ENCODE measurements at places on chromosomes 1 and 21. TPM values are rescaled to one million over a fixed set of nuclear protein-coding genes. Genes with fewer than 3 reads are reported as not detected.

DNA sequence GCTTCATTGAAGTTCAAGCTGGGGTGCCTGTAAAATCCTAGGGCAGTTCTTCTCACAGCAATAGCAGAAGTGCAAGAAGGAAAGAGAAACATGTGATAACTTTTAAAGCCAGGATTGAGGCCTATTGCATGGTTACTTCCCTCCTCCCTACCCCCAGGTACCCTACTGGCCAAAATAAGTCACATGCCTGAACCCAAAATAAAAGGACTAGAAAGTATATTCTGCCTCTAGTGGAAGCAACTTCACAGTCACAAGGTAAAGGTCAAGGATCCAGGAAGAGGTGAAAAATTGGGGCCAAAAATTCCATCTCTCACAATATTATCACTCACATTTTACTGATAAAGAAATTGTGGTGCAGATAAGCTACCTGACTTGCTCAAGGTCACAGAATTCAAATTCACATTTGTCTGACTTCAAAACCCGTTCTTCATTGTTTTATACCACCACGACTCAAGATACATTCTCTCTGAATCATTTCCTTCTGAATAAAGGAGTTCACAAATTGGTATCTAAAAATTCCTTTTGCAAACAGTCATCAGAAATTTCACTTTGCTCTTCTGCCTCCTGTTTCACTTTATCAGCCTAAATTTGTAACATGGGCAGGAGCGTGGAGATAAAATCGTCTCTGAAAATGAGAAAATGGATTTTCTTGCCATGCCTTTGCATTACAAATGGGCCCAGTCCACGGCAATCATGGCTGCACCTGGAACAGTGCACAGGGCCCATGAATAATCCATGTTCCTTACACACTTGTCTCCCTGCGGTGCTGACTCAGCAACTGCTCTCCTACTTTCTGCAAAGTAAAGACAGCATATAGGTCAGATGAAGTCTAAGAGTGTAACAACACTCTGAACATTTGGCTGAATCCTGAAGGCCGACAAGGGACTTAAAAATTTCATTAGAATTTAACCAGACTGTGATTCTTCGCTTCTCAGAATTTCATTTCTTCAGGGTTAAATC, 485.3 kb upstream of the NFIA start:
- no peak for DNase-seq

- DNase-seq = no peak
Measured at GRCh38 chr1:116426401-116426800, 53.4 kb downstream of the ATP1A1 start.

DNA sequence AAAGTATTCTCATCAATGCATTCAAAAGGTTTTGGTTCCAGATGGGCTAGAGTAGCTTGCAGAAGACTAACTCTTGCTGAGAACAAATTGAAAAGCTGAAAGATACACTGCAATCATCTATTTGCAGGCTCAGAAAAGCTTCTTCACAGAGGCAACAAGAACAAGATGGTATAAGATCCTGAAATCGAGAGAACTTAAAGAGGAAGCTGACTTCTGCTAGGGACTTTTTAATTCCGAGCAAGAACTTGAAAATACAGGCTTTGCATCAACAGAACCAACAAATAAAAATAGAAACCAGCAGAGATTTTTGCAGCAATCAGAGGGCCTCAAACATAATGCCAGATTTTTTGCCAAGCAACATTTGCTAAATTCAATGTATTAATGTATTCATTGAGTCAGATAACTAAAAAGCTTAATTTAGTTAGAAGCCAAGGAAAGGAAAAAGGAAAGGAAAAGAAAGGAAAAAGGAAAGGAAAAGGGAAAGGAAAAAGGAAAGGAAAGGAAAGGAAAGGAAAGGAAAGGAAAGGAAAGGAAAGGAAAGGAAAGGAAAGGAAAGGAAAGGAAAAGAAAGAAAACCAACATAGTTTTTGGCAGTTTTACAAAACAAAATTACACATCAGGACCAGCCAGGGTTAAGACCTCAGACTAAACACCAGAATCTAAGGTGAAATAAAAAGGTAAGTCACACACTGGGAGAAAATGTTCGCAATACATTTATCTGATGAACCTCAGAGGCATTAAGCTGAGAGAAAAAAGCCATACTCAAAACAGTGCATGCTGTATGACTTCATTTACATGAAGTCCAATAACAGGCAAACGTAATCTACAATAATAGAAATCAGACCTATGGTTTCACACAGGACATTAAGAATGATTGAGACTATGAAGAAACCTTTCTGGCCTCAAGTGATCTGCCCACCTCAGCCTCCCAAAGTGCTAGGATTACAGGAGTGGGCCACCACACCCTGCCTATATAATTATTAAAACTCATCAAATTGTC, 42.6 kb downstream of the FAF1 start:
- no peak for DNase-seq

DNA sequence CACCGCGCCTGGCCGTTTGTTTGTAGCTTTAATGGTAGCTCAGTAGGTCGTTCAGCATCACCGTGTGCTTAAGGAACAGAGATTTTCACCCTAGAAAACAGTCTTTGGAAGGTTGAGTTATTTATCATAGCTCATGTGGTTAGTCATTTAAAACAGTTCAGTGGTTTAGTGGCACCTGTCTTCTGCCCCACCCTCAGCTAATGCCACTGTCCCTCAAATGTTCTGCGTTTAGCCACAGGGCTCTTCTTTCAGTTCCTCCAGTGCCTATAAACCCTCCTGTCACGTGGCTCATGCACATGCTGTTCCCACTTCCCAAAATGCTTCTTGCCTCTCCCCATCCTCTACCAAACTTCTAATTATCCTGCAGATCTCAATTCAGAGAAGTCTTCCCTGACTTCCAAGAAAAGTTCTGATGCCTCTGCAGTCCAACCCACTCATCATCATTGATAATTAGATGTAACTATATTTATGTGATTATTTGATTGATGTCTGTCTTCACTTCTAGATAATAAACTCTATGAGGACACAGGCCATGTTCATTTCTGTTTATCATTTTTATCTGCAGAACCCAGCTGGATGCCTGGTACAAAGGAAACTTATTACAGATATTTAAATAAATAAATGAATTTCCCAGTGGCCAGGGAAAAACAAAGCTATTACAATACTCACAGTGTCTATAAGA, 14.4 kb upstream of the DIPK1A start:
- no peak for DNase-seq

- DNase-seq = no peak
Measured at GRCh38 chr1:61740751-61741700, 1.3 kb upstream of the PATJ start.

DNA sequence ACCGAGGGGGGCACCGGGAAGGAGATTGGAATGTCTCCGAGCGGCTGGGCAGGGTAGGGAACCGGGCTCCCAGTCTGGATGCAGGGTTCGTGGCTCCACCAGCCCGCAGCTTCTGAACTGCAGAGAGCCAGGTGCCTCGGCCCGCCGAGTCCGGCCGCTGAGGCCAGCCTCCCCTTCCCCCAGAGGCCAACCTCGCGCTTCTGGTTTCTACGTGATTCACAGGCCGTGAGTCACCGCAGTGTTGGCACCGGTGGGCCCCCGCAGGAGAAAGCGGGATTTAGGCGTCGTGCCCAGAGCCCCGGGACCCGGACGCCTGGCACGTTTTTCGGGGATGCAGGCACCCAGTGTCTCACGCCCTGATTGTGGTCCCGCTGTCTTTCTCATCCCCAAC, 458 bp downstream of the CRABP2 start:
- no peak for DNase-seq

DNA sequence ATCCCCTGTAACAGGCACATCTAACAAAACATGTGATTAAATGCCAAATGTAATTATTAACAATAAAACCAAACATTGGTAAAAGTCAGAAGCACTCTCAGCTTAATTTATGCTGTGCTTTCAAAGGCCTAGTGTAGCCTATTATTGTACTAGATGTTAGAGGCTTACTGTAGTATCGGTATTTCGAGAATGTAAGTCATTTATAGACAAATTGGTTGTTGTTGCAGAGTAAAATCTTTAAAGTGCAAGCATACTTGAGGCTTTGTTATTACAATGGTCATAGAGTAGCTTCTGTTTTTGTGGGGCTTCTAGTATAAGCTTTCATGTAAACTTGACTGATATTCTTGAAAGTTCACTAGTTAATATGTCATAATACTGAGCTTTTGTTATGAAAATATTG, 965.8 kb downstream of the PLA2G4A start:
- no peak for DNase-seq

DNA sequence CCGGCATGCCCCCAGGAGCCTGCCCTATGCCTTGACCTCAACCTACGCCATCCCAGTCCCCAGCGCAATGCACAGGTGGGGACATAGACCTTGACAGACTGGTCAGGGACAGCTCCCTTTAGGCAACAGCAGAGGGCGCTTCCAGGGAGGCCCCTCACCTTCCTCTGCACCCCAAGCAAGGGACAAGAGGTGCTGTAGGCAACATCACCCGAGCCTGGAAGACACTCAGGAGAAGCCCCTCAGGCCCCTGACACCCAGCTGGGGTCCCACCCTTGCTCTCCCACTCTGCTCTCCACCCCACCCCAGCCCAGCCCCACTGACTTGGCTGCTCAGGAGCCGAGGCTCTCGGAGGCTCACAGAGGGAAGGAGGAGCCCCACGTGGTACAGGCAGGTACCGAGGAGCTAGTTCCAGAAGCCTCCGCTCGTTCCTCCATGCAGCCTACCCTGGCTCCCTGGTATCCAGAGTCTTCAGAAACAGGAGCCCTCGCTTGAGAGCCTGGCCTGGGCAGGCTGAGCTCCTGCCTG, 2.4 kb upstream of the WNT3A start:
- DNase-seq = no peak

The FMOD gene
- total RNA-seq = not detected

GRCh38 chr21:38989745-38990423, 184.2 kb downstream of the ETS2 start:
- no peak for DNase-seq

The GALNT2 gene
- 15.8 TPM for total RNA-seq

The CFHR2 gene
- total RNA-seq = not detected
